ENCODE measurements at places on chromosomes 2 and 18.

GRCh38 chr2:29042561-29043075, 31.7 kb downstream of the PCARE start:
- DNase-seq: peak; percentile 40

DNA sequence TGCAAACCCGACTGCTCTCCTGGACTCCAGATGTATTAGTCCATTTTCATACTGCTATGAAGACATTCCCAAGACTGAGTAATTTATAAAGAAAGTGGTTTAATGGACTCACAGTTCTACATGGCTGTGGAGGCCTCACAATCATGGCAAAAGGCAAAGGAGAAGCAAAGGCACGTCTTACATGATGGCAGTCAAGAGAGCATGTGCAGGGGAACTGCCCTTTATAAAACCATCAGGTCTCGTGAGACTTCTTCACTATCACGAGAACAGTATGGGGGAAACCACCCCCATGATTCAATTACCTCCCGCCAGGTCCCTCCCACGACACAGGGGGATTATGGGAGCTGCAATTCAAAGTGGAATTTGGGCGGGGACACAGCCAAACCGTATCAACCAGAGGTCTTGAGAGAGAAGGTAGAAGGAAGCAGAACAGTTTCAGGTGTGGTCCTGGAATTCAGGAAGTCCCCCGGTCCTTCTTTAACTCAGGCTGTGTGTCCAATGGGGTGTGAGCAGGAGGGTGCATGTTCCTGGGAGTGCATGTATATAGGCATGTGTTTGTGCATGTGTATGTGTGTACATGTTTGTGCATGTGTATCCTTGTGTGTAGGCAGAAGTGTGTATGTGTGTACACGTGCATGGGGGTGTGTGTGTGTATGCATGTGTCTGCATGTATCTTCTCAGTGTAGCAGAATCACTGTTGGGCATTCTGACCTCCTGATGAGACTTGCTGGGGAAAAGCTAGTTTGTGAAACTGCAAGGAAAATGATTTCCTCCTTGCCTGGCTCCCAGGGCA, 46.2 kb downstream of the GREB1 start:
- DNase-seq: no peak

DNA sequence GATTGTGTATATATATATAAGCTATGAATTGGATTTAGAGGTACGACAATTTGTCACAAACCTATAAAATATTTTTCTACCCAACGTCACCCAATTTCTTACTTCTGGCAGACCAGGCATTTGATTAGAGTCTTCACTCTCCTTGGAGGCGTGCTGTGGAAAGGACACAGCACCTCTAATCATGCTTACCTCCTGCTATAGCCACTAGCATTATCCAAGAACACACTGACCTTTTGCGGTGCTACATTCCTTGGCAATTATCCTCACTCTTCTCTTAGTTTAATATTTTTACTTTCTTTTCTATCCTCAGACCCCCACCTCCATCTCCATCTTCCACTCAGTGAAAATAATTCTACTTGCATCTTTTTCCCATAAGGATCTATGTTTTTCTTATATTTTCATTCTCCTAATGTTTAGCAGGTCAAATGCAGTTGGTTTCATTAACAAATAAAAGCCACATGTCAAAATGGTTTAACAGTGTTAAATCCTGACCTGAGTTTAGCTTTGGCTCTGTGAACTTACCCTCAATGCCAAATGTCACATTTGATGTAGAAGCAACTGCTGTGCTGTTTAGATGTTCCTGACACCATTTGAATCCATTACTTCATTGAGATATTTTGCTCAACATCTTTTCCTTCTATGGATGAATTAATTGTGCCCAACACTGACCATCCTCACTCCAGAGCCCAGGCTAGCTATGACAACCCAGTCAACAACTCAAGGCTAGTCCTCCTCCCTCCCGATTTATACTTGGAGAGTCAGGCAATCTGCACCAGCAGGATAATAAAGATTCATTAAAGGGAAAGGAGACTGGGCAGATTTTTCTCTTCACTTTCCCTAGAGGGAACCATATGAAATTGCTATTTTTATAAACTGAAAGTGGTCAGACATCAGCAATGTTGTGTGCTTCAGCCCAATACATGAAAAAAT, 240.5 kb downstream of the MREG start:
- peak; percentile 49 for DNase-seq

DNA sequence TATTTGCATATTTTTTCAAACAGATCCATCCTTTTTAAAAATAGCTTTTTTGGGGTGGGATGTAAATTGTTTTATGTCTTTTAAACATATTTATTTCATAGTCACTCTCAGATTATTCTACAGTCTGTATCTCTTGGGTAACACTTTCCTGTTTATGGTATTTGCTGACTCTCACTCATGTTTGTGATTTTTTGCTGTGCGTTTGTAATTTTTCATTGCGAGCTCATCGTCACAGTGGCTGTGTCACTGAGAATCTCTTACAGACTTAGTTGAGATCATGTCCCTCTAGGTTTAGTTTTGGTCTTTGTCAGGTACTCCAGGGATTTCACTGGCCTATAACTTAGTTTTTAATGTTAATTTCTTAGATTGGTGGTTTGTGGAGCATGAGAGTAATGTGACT, 73.5 kb upstream of the HS6ST1 start:
- DNase-seq: no peak

DNA sequence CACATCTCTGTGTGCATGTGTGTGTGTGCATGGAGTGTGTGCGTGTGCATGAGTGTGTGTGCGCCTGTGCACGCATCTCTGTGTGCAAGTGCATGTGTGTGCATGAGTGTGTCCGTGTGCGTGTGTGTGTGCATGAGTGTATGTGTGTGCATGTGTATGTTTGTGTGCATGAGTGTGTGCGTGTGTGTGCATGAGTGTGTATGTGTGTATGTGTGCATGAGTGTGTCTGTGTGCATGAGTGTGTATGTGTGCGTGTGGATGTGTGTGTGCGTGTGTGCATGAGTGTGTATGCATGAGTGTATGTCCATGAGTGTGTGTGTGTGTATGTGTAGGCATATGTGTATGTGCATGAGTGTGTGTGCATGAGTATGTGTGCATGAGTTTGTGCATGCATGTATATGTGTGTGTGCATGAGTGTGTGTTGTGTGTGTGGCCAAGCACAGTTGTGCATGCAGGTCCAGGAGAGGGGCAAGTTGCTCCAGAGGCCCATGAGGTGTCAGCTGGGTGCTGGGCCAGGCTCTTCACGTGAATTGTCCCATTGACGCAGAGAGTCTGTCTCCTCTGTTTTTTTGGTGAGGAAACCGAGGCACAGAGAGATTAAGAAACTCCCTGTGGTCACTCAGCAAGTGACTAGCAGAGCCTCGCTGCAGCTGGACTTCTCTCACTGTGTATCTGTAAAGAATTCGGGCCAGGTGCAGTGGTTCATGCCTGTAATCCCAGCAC, 75.5 kb downstream of the ASB1 start:
- DNase-seq: no peak

GRCh38 chr2:69521747-69522146, 84.5 kb upstream of the NFU1 start:
- no peak for DNase-seq

GRCh38 chr2:142425551-142425950, 294.7 kb upstream of the LRP1B start:
- DNase-seq: no peak

DNA sequence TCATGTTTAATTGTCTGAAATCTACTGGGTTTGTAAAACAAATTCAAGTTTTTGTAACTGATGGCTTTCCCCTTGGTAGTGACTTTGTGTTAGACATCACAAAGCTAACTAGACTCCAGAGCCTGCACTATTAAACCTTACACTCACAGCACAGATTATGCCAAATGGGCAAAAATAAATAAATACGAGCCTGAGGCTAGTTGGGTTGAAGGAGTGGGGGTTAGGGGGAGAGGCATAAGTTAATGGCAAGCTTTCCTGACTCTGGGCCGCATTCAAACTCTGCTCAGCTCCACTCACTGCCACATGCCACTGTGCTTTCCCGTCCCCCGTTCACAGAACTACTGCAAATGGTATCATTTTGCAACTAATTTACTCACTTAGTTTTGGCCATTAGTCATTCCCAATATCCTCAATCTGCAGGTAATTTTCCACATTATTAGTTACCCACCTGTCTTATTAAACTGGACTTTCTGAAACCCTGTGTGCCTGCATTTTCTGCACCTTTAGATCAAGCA, 1079.9 kb upstream of the PIK3C3 start:
- no peak for DNase-seq

- no peak for DNase-seq
Measured at GRCh38 chr18:32775628-32776027, 2.8 kb upstream of the KLHL14 start.

DNA sequence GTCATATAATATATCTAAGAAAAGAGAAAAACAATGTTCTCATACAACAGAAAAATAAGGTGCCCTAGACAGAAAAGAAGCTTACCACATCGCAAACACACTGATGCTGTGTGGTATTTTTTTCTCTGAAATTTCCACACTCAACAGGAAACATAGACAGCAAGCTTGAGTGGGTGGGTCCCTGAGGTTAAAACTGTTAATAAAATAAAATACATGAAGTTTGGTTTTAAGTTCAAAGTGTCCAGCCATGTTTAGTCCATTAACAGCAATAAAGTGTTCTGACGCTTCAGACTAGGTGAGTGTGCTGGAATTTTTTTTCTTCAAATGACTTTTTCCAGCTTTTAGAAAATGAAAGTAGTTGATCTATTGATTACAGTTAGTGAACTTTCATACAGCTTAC, 83.3 kb upstream of the EPB41L5 start:
- no peak for DNase-seq

Measured in fibroblast of skin of scalp (primary cell).